Stimulated activated CD8-positive, alpha-beta memory T cell treated with anti-CD3 and anti-CD28 coated beads, Interleukin-7, amount 100 ng/mL, for 48 hours (primary cell): ENCODE measurements at places on chromosomes 1 and 21.

GRCh38 chr1:204126386-204126785 lies 25.5 kb downstream of the ETNK2 start:
- DNase-seq, result no peak

DNA sequence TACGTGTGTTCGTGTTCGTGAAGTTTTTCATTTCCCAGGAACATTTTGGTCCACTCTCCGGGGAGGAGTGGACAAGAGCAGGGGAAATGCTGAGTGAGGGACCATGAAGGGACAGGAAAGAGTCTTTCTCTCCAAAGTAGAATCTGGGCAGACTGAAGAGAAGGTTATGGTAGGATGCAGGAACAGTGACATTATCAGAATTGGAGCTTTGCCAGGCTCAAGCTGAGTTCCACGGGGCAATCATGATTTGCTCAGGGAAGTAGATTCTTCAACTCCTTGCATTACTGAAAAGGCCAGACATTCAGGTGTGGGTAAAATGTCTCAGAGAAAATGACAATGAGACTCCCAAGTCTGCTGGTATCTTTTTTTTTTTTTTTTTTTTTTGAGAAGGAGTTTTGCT lies 16.6 kb downstream of the ATP1A4 start:
- DNase-seq, result no peak

- DNase-seq, result no peak
Observed at GRCh38 chr21:42724226-42724920, 71.0 kb downstream of the PDE9A start.

- no peak for DNase-seq
Observed at GRCh38 chr1:165287329-165287728, 69.2 kb downstream of the LMX1A start.

DNA sequence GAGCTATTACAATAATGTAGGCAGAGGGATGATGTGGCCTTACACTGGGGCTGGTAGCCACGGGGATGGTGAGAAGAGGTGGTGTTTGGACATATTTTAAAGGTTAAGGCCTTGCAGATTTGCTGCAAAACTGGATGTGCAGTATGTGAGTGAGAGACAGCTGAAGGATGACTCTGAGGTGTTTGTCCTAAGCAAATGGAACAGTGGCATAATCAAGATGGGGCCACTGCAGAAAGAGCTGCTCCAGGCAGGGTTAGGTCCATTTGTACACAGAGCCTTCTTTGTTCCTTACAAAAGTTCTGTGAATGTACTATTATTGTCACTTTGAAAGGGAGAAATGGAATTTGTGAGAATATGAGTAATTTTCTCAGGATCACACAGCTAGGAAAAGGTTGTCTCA lies 220.4 kb upstream of the ZP4 start:
- no peak for DNase-seq
